ENCODE measurements at places on chromosomes 1 and 21.

DNA sequence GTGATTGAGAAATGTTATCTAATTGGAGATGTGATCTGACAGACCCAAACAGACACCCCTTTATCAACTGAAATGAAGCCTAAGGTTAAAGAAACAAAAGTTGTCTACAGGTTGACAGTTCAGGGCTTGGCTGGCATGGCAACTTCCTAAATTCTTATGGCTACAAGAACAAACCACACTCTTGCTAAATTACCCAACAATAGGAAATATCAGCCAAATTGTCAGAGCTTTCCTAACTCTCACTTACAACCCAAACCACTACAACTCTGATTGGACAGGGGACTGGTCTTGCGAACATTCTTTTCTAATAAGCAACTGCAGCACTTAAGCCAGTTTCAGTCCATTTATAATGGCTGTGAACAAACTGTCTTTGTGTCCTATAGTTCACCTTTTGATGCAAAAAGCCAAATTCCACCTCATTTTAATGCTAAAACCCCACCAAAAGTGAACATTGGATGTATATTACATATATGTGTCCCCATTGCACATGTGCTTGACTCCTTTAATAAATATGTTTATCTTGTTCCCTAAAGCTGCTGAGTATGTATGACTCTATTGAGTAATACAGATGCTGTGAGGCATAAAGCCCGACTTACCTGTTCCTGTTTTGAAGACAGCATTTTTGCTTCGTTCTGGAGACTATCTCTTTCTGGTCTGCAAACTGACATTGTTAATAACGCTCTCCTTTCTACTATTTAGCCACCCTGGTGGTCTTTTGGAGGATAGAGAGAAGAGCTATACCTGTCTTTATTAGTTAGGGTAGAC is 101.3 kb upstream of the HMCN1 start:
- DNase-seq: peak; percentile 62

GRCh38 chr1:246613096-246613758 is 47.0 kb downstream of the CNST start:
- no peak for DNase-seq

GRCh38 chr1:43766086-43766784 is 58.9 kb downstream of the ST3GAL3 start:
- no peak for DNase-seq

- peak; percentile 98 for DNase-seq
Observed at GRCh38 chr21:43590194-43590593, 69.1 kb downstream of the HSF2BP start.

GRCh38 chr1:222326006-222326709 is 221.7 kb downstream of the HHIPL2 start:
- DNase-seq: no peak

DNA sequence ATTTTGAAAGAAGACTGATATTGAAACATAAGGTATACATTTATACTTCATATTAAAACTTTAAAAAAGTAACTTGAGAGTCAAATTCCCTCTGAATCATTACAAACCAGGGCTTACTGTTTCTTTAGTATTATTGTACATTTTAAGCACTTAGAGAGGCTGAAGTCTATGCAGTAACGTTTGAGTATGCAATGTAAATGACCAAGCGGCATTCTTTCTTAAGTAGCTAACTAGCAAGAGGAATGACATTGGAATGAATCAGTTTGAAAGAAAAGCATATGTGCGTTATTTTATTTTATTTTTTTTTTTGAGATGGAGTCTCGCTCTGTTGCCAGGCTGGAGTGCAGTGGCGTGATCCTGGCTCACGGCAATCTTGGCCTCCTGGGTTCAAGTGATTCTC is 24.3 kb downstream of the WNT2B start:
- DNase-seq: no peak

- no peak for DNase-seq
Observed at GRCh38 chr1:104136621-104137020, 386.9 kb downstream of the AMY1C start.

GRCh38 chr1:204959374-204959773 is 83.6 kb upstream of the CNTN2 start:
- DNase-seq: no peak
